ENCODE measurements at places on chromosomes 7 and 10. TPM values are rescaled to one million over a fixed set of nuclear protein-coding genes. Genes with fewer than 3 reads are reported as not detected.

The GPR146 gene
- 18.4 TPM for total RNA-seq

The CLCN1 gene
- not detected for total RNA-seq

The CCDC7 gene
- 17.8 TPM for total RNA-seq

The ENKUR gene
- total RNA-seq, result 0.85 TPM

The TMEM236 gene
- 0.51 TPM for total RNA-seq

The LDB3 gene
- total RNA-seq, result not detected
